ENCODE measurements at places on chromosomes 6 and 20.

DNA sequence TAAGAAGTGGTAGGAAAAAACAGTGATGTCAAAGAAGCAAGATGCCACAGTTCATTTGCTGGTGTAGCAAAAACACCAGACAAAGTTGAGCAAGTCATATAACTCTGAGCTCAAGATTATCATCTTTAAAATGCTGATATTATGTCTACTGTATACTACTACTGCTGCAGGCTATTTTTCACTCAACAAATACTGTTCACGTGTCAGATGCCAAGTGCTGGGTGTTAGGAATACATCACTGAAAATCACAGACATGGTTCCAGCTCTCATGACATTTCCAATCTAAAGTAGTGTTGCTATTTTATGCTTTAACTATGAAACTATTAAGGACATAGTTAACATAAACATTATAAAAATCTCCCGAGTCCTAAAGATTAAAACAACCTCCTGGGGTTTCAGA lies 163.0 kb downstream of the NKAIN2 start:
- DNase-seq, result no peak

DNA sequence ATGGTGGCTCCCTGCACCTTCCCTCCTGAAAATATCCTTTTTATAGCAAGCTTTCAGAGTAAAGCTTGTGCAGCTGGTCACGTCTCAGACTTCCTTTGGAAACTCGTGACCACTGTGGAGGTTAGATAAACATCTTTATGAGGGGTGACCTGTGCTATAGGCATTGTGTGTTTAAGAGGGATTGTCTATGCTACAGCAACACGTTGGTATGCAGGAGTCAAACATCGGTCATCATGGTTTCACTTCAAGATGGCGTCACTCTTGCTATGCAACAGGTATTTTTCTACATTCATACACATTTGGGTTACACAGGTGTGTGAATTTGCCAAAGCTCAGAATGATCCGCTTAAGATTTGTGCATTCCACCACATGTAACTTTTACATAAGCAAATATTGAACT lies 14.6 kb upstream of the BLCAP start:
- DNase-seq, result no peak

GRCh38 chr6:118080547-118080946 lies 173.5 kb downstream of the SLC35F1 start:
- DNase-seq, result no peak

GRCh38 chr20:8646716-8647115 lies 422.2 kb upstream of the PLCB4 start:
- DNase-seq, result no peak

DNA sequence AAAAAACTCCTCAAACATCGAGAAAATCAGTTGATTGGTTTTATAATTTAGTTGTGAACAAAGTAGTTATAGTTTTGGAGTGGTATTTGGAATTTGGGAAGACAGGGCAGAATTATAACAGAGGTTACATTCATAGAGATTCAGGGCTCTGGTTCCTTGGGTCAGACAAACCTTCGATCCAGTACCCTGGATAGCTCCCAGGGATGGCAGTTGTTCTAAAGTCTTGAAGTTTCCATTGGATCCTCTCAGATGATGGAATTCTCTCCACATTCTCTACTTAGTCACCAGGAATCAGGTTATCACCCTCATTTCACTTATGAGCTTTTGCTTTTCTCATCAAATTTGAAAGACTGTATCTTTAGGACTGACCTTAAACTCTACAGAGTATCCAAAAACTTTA lies 285.1 kb downstream of the CENPW start:
- DNase-seq, result no peak

- DNase-seq, result no peak
Observed at GRCh38 chr6:137412562-137412961, 81.6 kb downstream of the OLIG3 start.

DNA sequence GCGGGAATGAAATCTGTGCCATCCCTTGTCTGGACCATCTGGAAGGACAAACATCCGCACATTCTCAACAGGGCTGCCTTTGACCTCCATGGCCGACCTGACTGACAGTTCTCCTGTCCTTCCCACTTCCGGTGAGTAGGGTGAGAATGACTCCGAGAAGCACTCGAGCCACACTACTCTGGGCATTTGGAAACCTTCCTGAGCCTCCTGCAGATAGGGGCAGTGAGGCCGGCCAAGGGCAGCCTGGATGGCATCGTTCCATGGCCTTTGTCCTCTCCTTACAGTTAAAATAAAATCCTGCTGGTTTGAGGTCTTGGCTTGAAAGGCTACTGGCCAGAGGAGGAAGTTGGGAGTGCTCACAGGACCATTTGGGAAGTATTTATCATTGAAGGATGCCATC lies 70.9 kb upstream of the QKI start:
- DNase-seq, result no peak

DNA sequence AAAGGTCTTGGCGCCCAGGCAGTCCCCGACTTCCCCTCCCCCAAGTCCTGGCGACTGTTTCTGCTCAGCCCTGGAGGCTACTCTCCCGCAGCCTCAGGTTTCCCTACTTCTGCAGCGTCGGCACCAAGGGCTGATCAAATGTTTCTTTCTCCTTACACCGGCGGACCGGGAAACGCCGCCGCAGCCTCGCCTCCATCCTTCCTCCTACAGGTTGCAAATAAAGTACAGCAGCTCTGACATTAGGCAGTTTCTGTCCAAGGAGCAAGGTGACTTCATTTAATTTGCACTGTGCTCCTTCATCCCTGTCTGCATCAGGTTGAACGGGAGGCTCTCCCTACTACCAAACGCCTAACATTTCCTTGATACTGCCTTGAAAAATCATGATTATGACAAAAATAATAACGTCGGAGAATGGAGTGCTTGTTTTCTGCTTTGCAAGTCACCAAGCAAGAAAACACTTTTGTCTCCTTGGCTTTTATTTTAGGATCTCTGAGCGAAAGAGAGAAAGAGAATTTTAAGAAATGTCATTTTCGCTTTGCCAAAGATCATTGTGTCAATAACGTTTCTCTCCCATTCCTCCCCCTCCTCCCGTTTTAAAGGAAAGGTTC lies 1.0 kb downstream of the CLIC5 start:
- DNase-seq, result no peak

GRCh38 chr6:43246301-43247113 lies 3.2 kb downstream of the TTBK1 start:
- DNase-seq, result peak; percentile 33

DNA sequence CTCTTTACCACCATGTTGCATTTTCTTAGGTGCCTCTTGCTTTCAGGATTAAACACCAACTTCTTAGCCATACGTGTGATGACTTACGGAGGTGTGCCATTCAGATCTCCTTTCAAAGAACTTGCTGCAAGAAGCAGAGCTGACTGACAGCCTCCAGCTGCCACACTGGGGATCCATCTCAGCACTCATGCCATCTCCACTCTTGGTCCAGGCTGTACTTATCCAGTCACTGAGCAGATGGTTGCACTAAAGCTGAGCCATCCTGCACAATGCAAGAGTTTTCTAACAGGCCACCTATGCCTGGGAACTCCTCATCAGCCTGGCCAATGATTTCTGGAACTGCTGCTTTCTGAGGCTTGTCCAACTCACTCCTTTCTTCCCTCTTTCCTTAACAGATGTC lies 31.4 kb upstream of the KIF6 start:
- DNase-seq, result no peak

GRCh38 chr20:63366390-63367365 lies 5.5 kb upstream of the CHRNA4 start:
- DNase-seq, result no peak

GRCh38 chr6:139485742-139486475 lies 111.5 kb upstream of the CITED2 start:
- DNase-seq, result no peak

- no peak for DNase-seq
Observed at GRCh38 chr6:42907336-42907735, 8.5 kb upstream of the PTCRA start.

GRCh38 chr6:153073841-153074240 lies 57.2 kb downstream of the RGS17 start:
- DNase-seq, result peak; percentile 32

GRCh38 chr6:52549428-52549827 lies 27.4 kb downstream of the TRAM2 start:
- no peak for DNase-seq

- no peak for DNase-seq
Observed at GRCh38 chr6:144153971-144154370, 3.7 kb downstream of the STX11 start.

- DNase-seq, result no peak
Observed at GRCh38 chr6:74320715-74321114, 624.7 kb downstream of the CD109 start.

GRCh38 chr6:40882323-40882997 lies 156.6 kb downstream of the UNC5CL start:
- DNase-seq, result no peak

DNA sequence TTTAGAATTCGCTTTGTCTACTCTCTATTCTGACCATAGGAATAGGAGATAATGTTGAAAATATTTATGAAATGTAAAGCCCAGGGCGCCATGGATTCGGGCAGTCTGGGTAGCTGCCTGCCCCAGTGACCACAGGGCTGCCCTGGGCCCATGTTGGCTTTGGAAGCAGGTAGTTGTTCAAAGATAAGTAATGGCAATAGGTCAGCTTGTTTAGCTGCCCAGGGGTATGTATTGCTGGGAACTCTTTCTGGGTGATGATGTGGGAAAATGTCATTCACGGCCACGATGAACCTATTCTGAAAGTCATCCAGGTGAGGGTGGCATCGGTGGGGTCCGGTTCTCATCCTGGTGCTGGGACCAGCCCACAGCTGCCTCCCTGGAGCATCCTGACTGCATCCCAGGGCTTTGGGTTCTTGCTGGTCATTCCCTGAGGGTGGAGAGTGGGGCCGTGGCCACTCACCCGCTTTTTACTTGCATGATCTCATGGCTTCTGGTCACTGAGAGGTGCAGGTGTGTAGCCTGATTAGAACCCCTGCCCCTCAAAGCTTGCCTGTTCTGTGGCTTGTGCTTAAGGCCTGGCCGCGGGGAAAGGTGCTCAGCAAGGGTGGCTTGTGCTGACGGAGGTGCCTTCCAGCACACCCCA lies 102.8 kb downstream of the ERMARD start:
- no peak for DNase-seq

- no peak for DNase-seq
Observed at GRCh38 chr6:126923807-126924206, 194.7 kb upstream of the RSPO3 start.

DNA sequence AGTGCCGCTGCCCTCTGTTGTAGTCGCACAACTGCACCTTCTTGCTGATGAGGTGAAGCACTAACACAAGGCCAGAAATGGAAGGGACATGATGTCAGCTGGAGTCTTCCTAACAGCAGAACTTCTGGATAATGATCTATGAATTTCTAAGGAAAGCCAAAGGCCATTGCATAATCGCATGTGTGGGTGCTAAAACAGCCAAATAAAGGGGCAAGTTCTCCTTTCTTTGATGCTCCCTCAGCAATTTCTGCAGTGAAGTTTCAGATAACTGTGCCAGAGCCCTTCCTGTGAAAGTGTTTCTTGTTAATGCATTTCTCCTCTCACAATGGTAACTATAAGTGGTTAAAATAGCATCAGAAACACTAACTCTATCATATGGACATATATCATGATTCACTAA lies 8.0 kb upstream of the F13A1 start:
- peak; percentile 47 for DNase-seq

- no peak for DNase-seq
Observed at GRCh38 chr20:33411711-33412483, 10.6 kb upstream of the CDK5RAP1 start.

DNA sequence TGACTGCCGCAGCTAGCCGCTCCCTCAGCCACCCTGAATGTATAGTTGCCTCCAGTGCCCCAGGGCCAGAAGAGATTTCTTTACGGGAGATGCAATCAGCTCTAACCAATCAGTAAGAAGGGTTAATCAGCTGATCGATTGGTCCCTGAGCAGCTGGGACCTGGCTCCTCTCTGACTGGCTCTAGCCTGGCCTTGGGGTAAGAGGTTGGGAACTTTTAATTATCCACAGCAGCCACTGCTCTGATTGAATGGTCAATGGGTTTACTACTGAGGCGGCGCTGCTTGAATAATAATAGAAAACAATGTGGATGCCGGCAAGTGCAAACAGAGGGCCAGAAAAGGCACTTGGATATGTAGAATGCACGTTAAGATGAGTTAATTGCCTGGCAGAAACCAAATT lies 99.8 kb downstream of the TFAP2A start:
- DNase-seq, result no peak

- no peak for DNase-seq
Observed at GRCh38 chr6:79872303-79872702, 75.0 kb downstream of the ELOVL4 start.

GRCh38 chr6:13762611-13763441 lies 51.2 kb upstream of the RANBP9 start:
- DNase-seq, result peak; percentile 22

GRCh38 chr6:121652726-121653623 lies 217.5 kb downstream of the GJA1 start:
- DNase-seq, result no peak

DNA sequence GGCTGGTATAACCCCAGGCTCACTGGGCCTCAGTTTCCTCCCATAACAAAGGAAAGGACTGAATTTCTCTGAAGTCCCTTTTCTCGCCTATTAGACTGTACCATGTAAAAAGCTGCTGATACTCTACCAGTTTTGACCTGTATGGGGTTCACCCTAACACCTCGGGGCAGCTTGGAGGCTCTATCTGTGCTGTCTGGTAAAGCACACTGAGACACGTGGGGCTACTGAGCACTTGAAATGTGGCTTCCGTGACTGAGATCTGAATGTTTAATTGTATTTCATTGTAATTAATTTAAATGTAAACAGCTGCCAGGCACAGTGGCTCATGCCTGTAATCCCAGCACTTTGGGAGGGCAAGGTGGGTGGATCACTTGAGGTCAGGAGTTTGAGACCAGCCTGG lies 24.0 kb downstream of the BMP7 start:
- DNase-seq, result no peak

DNA sequence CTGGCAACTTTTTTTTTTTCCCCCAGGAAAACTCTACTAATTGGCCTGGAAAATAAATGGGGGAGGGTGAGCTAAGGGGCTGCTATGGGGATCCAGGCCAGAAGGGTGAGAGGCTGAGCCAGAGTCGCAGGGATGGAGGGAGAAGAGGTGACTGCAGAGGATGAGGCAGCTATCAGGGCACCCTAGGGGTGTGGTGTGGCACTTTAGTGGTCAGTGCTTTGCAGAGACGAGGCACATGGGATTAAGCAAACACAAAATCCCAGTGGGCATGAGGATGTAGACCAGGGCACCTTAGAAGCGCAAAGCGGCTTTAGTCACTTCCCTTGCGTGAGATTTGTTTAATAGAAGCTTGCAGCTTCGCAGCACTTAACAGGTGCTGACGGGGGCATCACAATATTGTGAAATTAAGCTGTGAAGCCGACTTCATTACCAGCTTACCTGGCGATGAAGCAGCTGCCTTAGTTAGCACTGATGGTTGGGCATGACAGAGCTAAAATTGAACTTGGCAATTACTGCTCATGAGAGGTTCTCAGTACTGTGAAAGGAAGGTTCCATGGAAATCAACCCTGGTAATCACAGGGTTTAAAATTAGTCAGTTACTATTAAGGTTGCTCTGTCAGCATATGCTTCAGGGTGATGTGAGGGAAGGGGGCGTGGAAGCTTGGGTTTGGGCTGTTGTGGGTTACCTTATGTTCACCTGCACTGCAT lies 26.0 kb downstream of the TOX2 start:
- no peak for DNase-seq

All from CD14-positive monocyte (primary cell).